Heart right ventricle (tissue), 16 donors: ENCODE measurements at places on chromosomes 1 and 21. TPM values are rescaled to one million over a fixed set of nuclear protein-coding genes. Genes with fewer than 3 reads are reported as not detected.

- DNase-seq: no peak
Observed at GRCh38 chr1:69535490-69535889, 32.2 kb upstream of the LRRC7 start.

DNA sequence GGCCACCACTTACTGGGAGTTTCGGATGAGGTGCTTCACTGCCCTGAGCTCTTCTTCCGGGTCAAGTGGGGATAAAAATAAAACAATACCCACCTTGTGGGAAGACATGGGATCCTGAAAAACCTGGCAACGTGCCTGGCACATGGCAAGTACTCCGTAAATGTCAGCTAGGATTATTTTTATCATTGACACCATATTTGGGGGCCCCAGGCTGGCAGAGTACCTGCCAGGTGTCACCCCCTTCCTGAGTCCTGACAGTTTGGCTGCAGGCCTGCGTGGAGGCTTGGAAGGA, 9.2 kb upstream of the EPHA2 start:
- DNase-seq: peak; percentile 39

- peak; percentile 16 for DNase-seq
Observed at GRCh38 chr21:31865429-31865970, 7.3 kb upstream of the HUNK start.

- DNase-seq: no peak
Observed at GRCh38 chr21:28229814-28230213, 762.9 kb downstream of the LTN1 start.

- no peak for DNase-seq
Observed at GRCh38 chr21:15250384-15250783, 185.6 kb upstream of the NRIP1 start.

DNA sequence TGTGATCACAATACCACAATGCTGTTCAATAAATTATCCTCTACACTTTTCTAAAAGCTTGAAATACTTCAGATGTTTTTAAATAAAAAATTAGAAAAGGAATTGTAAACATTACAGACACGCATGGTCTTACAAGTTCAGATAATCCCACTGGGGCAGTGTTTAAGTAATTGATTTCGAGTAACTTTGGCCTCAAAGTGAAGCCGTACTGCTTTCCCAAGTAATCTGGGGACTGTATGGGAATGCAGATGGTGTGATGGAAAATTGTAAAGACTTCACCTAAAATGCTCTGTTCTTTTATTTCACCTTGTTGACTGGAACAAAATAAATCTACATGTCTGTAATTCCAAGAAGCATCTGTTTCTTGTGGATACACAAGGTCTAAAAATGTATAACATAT, 401.7 kb upstream of the LYPLAL1 start:
- no peak for DNase-seq

- no peak for DNase-seq
Observed at GRCh38 chr1:209057083-209057482, 526.4 kb upstream of the CAMK1G start.

DNA sequence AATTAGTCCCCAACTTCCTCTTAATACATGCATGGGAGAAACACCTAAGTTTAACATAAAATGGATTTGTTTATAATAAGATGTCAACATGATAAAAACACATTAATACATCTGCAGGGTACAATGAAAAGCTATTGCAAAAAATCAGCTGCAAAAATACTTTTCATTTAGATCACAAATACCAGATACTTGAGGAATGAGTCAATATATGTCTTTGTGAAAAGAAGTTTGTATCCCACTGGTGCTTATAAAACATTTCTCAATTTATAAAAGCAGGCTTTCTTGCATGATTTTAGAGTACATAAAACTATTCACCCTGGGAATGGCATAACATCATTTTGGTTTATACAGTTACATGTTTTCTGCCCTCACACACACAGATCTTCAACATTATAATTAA, 18.6 kb upstream of the PRKAA2 start:
- DNase-seq: no peak

DNA sequence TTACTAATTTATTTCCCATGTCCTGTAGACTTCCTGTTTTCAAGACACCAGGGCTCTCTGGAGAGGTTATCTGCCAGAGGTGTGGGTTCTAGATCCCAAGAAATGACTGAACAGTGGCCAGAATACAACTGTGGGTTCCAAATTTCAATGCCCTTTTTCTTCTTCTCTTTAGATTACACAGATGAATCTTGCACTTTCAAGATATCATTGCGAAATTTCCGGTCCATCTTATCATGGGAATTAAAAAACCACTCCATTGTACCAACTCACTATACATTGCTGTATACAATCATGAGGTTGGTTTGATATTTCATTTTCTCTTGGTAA, 15.0 kb downstream of the IFNAR2 start:
- DNase-seq: no peak

GRCh38 chr1:161498646-161499045, 6.6 kb upstream of the FCGR2A start:
- no peak for DNase-seq

- no peak for DNase-seq
Observed at GRCh38 chr1:174988986-174989385, 10.8 kb upstream of the CACYBP start.

DNA sequence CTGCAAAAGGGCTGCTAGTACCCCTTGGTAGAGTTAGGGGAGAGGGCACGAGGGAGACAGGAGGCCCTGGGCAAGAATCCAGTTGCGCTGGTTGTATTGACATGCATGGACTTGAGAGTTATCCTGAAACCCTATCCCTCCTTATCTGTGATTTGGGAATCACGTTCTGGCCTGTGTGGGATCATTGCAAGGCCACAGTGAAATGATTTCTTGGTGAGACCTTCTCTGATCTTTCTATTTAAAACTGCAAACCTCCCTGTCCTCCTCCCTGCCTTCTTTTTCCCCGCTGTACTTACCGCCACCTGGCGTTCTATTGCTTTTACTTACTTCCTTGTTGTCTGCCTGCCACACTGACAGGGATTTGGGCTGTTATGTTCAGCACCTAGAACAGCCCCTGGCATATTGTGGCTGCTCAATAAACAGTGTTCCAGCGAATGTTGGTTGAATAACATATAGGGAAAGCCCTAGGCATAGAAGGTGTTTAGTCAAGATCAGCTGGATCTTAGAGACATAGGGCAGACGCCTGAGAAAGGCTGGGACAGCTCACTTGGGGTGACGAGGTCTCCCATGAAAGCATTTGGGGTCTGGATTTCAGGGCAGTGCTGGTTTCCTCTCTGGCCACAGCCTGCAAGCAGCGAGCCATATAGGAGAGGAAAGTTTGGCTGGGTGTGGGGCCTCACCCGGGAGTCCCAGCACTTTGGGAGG, 25.6 kb downstream of the ALPL start:
- DNase-seq: no peak

SPATA17 gene
- 0.62 TPM for total RNA-seq

SMIM11 gene
- 7.7 TPM for total RNA-seq

SUSD4 gene
- 12.5 TPM for total RNA-seq

CTNNBIP1 gene
- total RNA-seq: 57.6 TPM

CACNA1S gene
- not detected for total RNA-seq

PGLYRP4 gene
- total RNA-seq: not detected

NPHS2 gene
- total RNA-seq: not detected
